ENCODE measurements at places on chromosomes 4 and X.

DNA sequence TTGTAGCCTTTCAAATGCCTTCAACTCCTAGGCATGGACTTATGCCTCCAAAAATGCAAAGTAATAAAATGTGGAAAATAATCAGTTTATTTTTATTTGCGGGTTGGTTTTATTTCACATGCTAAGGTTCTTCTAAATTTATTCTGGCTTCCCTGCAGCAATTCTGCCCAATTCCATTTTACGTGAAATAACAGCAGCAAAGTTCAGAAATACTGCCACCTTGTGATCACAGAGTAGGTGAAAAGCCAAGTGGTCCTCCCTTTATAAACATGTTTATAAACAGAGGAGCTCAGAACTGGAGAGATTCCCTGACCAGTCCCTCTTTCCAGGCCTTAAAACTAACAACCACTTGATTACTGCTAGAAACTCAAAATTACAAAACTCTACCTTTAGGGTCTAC, 14.7 kb upstream of the DCHS2 start:
- DNase-seq, result no peak

DNA sequence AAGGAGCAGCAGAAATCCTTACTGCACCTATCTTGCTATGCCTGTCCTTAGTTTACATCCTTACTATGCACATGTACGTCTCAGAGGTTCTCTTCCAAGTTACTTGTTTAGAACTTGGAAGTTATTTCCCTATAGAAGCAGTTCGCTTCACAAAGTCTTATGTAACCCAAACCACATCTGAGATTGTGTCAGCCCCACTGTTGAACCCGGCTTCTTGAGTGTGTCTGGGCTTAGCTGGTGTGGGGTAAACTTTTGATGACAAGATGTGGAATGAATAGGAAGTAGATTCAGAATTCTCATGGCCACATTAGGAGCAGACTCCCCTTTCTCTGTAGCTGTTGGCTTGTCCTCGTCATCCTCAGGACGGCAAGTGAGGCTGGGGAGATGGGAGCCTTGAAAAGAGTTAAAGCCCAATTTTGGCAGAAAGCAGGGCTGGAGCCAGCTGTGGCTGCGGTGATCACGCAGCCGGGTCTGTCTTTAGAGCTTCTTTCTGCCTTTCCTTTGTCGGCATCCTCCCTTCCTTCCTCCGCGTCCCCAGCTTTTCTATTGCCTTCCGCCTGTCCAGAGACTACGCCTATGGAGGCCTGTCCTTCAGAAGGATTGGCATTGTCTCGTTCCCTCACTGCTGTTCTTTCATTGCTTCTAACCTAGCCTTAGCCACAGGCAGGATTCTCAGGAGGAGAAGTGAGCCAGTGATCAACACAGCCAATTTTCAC, 23.0 kb upstream of the LIMCH1 start:
- no peak for DNase-seq

DNA sequence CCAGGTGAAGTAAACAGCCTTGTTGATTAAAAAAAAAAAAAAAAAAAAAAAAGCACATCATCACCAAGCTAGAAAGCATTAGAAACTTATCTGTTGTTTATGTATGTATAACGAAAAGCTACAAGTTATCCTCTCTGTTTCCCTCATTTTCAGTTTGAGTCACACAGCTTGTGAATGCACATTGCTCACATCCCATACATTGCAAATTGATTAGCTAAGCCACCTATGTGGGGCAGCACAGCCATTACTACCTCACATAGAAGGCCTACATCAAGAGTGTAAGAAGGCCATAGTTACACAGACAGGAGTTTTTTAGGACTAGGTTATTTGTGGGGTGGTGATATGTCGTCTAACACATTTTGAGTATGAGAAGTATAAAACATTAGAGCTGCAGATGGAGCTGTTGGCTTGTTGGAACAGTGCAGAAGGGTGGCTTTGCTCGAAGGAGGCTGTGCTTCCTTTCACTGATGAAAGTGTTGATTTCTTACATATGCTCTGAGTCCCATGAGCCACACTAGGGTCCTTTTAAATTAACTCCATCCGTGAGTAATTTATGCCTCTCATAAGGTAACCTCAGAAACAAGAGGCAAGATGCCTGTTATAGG, 431.6 kb downstream of the GABRG1 start:
- no peak for DNase-seq

GRCh38 chr4:98027827-98028226, 115.4 kb downstream of the STPG2 start:
- no peak for DNase-seq

DNA sequence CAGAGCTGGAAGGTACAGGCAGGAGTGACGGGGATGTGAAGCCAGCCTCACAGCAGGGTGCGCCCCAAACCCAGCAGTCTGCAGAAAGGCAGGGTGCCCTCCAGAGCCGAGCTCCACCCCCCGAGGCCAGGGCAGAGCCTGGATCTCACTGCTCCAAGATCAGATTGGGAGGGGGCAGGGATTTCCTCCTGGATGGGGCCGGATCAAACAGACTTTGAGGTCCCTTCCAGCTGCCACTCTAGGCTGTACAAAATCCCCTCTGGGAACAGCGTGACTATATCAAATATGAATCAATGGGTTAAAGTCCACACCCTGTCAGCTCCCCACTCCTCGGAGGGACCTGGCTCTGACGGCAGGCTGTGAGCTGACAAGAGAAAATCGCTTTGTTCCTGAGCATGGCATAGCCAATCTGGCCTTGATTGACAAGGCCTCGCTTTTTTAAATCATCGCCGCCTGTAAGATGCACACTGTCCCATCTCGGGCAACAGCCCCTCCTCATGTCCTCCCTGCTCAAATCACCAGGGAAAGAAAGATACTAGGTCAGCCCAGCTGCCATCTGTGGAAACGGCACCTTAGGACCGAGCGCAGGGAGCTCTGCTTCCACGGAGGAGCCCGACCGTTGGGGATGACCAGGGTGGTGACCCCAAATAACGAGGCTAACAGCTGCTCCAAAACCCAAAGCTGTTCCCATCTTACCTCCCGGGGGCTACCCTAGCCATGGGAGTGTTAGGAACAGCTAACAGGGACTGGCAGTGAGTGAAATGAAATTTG, 39.9 kb downstream of the PSAPL1 start:
- DNase-seq, result no peak

DNA sequence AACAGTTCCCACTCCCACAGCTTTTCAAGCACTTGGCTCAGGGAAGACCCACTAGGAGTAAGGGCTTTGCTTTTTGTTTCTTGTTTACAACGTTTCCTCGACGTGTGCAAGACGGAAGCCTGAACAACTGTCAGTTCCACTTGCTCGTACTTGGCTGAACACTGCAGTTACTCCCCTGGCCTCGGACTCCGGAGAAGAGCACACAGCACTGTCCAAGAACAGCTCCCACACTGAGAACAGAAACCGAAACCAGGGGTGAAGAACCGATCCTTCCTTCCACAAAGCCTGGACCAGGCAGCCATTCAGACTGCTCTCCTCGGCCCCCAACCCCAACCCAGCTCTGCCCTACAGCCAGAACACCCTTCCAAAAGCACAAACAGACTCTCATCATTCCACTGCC, 25.5 kb downstream of the IRF2 start:
- DNase-seq, result no peak

GRCh38 chrX:130516123-130516522, 114.3 kb downstream of the RBMX2 start:
- DNase-seq, result no peak

- no peak for DNase-seq
These were observed 61.6 kb downstream of the HPGD start for GRCh38 chr4:174460684-174461083.

DNA sequence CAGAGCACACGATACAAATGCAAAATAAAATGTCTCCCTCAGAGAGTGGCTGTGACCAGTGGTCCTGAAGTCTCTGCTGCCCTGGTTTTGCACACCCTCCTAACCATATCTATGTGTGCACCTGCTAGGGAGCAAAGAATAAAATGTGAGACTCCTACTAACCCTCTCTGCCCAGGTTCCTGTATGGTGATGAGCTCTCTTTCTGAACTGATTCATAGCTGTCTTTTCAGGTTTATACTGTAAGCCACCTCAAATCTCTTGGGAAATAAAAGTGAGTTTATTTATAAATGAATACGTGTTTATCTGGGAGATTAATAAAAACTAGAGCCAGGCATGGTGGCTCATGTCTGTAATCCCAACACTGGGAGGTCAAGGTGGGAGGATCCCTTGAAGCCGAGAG, 126.0 kb upstream of the RBPJ start:
- DNase-seq, result no peak

DNA sequence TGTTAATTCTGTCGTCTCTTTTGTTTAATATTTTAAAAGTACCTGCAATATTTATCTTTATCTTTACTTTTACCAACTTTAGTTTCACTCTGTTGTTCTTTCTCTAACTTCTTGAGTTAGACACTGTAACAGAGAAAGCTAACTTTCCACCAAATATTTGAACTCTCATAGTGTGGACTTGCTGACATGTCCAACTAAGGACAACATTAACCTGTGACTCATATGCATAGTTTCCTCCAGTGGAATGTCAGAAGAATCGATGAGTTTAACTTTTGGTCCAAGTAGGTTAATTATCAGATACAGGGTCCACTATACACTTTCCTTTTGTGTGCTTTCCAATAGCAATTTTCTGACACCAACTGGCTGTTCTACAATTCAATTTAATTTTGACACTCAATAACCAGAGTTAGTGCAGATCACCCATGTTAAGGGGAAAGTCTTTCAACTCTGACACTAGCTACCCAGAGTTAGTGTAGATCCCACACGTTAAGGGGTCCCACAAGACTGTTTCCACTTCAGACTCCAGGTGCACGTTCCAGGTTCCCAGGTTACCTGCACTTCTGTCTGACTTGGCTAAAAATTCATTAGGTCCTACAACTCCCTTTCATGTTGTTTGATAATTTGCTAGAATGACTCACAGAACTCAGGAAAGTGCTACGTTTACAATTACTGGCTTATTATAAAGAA, 559.0 kb upstream of the AMOT start:
- DNase-seq, result no peak

- DNase-seq, result no peak
These were observed 47.7 kb downstream of the RPS6KA3 start for GRCh38 chrX:20218836-20219505.

- no peak for DNase-seq
These were observed 278.3 kb downstream of the INPP4B start for GRCh38 chr4:142567620-142568451.

GRCh38 chrX:136780241-136780640, 491 bp downstream of the ARHGEF6 start:
- no peak for DNase-seq

DNA sequence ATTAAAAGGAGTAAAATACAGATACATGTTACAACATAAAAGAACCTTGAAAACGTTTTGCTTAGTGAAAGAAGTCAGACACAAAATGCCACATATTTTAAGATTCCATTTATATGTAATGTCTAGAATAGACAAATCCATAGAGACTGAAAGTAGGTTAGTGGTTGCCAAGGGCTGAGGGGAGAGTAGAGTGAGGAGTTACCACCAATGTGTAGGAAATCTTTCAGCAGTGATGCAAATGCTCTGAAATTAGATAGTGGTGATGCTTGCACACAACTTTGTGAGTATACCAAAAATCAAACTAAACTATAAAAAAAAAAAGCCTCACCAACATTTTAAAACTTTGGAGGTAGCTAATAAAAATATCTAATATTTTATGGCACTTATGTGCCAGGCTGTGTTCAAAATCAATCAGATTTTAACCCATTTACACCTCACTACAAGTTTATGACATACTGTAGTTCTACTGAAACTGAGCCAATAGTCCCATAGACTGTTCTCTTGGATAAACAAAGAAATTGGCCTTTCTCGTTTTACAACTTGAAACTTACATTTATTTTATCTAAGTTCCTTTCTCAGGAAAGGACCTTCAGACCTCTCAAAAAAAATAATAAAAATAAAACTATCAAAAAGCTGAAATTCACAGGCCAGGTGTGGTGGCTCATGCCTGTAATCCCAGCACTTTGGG, 29.1 kb upstream of the KLHL8 start:
- DNase-seq, result no peak

DNA sequence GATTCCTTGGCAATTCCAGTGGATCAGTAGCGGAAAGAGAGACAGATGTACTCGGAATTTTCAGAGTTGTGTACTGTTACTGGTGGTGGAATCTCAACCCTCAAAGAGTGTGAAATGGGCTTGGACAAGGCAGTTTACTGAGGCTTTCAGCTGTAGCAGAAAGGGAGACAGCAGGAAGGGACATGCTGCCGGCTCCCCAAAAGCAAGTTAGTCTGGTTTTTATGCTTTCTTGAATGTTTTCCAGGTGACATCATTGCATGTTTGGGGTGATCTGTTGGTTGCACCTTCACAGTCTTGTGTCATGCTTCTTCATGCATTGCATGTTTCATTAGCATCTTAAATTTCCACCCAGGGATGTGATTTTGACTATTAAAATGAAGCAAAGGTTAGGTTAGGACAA, 1282.2 kb downstream of the ADGRL3 start:
- DNase-seq, result no peak

GRCh38 chrX:134294548-134294947, 57.6 kb downstream of the CCDC160 start:
- DNase-seq, result no peak

GRCh38 chr4:181468451-181468850, 774.8 kb upstream of the TENM3 start:
- DNase-seq, result no peak

- no peak for DNase-seq
These were observed 231.1 kb upstream of the ANXA3 start for GRCh38 chr4:78320349-78320935.

DNA sequence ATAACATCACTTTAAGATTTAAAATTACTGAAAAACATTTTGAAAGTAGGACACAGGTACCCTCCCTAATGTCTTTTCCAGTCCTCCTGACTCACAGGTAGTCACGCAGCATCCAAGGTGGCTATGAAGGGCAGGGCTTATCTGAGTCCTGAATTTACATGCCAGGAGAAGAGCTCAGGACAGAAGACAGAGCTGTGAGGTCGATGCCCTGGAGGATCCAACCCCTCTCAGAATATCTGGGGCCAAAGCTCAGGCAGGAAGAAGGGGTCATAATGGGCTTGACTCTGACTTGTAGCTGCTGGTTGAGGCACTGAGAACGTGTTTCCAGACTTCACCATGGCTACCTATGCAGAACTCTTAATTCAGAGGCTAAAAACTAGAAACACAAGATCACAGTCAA, 177.5 kb downstream of the AASDH start:
- no peak for DNase-seq

- no peak for DNase-seq
These were observed 1637.3 kb upstream of the PABPC4L start for GRCh38 chr4:135838889-135839288.

GRCh38 chr4:40210776-40211175, 13.9 kb downstream of the RHOH start:
- DNase-seq, result no peak

- DNase-seq, result no peak
These were observed 18.2 kb downstream of the RGS12 start for GRCh38 chr4:3311095-3311372.

DNA sequence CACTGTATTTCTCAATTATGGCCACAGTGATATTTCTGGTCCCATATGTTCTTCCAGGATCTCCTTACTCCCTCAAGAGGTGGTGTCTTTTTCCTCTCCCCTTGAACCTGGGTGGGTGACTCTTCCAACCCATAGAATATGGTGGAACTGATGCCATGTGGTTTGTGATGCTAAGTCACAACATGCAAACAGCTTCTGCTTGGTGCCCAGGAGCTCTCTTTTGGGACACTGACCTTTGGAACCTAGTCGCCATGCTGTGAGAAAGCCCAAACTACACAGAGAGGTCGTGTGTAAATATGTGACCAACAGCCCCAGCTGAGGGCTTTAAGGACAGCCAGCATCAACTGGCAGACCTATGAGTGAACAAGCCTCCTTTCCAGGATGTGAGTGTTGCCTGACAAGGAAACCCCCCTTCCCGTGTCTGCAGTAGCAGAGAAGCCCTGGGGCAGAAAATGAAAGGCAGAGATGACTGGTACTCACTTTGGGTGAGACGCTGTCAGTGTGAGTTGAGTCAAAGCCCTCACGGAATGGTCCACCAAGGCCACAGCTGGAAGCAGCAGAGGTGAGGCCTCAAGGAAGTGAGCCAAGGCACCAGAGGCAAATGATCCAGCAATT, 223.4 kb downstream of the BCOR start:
- peak; percentile 32 for DNase-seq

Data from stimulated activated CD8-positive, alpha-beta memory T cell treated with anti-CD3 and anti-CD28 coated beads, Interleukin-2, amount 100 ng/mL, for 48 hours (primary cell).